GF-D8 (cell line): ENCODE measurements at places on chromosomes 5 and 9.

GRCh38 chr9:80554856-80555255 lies 983.1 kb downstream of the TLE4 start:
- no peak for DNase-seq

DNA sequence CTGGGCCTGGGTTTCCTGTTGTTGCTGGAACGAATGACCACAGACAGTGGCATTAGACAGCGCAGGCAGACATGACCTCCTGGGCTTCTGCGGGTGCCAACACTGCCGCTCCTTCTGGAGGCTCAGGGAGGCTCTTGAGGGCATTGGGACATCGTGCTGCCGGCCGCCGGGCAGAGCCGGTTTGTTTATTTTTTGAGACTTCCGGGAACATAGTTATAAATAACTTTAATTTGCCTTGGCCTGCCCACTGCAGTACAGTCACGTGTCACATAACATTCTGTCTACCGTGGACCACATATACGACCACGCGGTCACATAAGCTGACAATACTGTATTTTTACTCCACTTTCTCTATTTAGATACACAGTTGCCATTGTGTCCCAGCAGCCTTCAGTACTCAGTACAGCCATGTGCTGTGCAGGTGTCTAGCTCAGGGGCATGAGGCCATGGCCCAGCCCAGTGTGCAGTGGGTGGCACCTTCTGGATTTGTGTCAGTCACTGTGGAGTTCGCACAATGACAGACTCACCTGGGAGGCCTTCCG lies 8.2 kb upstream of the TOR4A start:
- no peak for DNase-seq

DNA sequence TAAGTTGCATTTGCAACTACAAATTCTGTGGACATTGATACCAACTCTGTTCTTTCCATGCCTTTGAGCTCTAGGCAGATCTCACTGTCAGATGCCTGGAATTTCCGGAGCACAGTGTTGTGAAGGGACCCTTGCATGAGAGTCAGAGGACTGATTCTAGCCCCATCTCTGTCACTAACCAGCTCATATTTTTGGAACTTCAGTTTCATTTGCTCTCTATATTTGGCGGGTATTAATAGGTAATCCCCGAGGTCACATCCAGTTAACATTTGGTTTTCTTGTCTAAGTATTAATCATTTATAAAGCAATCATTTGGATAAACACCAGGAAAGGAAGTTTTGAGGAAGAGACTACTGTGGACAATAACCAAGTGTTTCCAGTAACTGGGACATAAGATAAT lies 115.7 kb downstream of the MAN2A1 start:
- DNase-seq = no peak

GRCh38 chr5:127634007-127634406 lies 14.9 kb upstream of the CTXN3 start:
- DNase-seq = no peak

DNA sequence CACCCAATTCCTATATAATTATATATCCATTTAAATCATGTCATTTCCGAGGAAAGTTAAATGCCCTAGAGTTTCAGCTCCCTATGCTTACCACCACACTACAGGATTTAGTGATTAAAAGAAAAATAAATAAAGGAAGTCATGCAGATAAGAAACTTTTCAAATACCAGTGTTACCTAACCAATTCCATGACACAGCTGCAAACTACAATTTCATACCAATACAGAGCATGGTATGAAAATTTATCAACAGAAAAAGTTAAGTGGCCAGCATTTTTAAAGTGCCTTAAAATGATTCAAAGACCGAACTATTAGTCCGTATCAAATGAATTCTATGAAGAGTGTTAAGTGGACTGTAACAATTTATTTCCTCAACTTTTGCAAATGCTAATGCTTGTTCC lies 35.9 kb downstream of the CEP120 start:
- no peak for DNase-seq

- no peak for DNase-seq
Observed at GRCh38 chr5:81317536-81317935, 16.1 kb downstream of the ZCCHC9 start.

- no peak for DNase-seq
Observed at GRCh38 chr9:7180247-7180646, 422.5 kb downstream of the KDM4C start.

GRCh38 chr5:95784514-95785302 lies 37.8 kb downstream of the GLRX start:
- no peak for DNase-seq

- DNase-seq = no peak
Observed at GRCh38 chr5:151475388-151475787, 28.0 kb downstream of the SLC36A1 start.

DNA sequence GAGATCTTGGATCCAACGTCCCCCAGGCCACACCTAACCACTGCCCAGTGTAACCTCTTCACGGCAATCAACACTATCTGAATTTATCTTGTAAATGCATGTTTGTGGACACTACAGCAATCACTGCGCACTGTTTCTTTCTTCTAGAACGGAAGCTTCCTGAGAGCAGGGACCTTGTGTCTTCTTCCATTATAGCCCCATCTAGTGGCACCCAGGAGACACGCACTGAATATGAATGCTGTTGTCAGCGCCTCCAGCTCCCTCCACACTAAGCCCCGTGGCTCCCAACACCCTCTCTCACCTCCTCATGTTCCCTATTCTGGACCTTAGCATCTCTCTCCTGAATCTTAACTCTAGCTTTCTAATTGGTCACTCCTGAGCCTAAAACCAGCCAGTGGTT lies 72.7 kb downstream of the SMIM23 start:
- DNase-seq = no peak

DNA sequence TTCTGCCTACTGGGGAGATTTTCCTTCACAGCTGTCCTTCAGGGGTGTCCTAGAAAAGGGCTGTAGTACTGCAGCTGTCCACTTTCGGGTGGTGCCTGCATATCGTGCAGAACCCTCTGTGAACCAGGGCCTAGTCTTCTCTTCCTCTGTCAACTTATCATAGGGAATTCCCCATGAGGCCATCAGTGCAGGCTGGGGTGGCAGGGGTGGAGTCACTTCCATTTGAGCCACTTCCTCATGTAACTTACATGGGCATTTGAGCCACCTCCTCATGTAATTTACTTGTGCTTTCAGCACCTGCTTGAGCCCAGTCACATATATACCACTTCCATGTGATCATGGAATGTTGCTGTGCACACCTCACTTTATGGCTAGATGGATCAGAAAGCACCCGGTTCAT lies 742.0 kb upstream of the RGMB start:
- no peak for DNase-seq

DNA sequence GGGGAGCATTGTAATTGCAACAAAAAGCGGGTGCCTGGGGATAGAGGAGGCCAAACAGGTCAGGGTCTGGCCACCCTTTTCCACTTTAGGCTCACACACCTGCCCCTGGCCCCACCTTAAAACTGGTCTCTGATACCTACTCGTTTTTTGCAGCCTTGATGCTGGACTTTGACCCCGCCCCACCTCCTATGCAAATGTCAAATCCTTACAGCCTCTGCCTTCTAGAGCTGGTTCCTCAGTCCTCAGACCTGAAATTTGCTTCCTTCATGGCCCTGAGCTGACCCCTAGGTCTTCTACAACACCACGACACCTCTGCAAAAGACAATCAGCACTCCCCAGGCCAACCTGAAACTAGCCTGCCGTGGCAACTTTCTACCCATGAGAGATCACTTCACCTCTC lies 37.7 kb downstream of the SMIM23 start:
- DNase-seq = no peak

DNA sequence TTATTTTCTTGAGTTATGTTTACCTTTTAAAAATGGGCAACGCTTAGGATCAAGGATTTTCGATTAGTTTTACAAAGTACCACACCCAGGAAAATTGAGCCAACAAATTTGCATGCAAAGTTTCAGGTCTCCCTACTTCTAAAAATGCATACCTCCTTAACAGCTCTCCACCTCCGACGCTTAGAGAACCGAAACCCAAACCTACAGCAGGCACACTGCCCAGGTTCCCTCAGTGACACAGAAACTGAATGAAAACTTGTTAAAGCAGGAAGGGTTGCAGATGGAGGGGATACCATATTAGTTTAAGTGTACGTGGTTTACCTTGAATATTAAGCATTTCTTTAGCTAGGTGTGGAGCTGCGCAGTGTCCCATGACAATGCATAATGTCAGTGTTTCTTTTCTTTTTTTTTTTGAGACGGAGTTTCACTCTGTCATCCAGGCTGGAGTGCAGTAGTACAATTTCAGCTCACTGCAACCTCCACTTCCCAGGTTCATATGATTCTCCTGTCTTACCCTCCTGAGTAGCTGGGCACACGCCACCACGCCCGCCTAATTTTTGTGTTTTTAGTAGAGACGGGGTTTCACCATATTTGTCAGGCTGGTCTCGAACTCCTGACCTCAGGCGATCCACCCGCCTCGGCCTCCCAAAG lies 1.6 kb upstream of the SUB1 start:
- DNase-seq = no peak

- DNase-seq = no peak
Observed at GRCh38 chr9:83956436-83957247, 23.4 kb downstream of the HNRNPK start.

GRCh38 chr9:1637401-1637800 lies 377.7 kb upstream of the SMARCA2 start:
- DNase-seq = no peak
